ENCODE measurements at places on chromosomes 6 and 20.

- DNase-seq, result peak; percentile 53
These were observed 33.7 kb upstream of the SUMO4 start for GRCh38 chr6:149366267-149366921.

- DNase-seq, result no peak
These were observed 73.4 kb upstream of the NOX3 start for GRCh38 chr6:155528982-155529453.

GRCh38 chr6:163501026-163501425, 86.5 kb downstream of the QKI start:
- no peak for DNase-seq

DNA sequence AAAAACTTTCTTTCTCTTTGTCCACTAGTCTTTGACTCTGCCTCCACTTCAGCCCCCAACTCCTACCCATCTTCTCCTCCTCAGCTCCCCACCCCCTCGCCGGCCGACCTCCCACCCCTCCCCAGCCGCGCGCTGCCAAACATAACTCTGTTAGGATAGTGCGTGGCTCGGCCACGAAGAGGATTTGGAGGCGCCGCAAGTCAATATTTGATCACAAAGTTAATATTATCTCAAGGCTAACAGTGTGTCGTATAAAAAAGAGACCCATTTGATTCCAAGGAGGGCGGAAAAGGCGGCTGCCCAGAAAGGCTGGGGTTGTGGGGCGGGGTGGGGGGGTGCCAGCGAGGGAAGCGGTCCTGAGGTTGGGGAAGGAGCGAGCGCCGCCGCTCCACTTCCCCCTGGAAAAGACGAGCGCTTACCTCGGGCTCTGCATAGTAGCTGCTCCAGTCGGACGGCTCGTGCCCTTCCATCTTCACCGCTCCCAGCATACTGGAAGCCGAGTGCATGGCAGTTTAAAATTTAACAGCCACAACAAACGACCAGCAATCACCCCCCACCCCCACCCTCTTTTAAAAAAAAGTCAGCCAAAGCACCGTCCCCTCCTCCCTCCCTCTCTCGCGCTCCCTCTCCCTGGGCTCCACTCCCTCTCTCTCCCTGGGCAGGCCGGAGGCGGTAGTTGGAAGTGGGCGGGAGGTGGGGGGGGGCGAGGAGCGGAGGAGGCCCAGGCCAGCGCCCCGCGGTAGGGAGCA, 425 bp downstream of the FOXA2 start:
- no peak for DNase-seq

GRCh38 chr6:154500769-154501577, 9.5 kb downstream of the CNKSR3 start:
- no peak for DNase-seq

- DNase-seq, result no peak
These were observed 411.8 kb downstream of the CDKAL1 start for GRCh38 chr6:20946022-20946421.

DNA sequence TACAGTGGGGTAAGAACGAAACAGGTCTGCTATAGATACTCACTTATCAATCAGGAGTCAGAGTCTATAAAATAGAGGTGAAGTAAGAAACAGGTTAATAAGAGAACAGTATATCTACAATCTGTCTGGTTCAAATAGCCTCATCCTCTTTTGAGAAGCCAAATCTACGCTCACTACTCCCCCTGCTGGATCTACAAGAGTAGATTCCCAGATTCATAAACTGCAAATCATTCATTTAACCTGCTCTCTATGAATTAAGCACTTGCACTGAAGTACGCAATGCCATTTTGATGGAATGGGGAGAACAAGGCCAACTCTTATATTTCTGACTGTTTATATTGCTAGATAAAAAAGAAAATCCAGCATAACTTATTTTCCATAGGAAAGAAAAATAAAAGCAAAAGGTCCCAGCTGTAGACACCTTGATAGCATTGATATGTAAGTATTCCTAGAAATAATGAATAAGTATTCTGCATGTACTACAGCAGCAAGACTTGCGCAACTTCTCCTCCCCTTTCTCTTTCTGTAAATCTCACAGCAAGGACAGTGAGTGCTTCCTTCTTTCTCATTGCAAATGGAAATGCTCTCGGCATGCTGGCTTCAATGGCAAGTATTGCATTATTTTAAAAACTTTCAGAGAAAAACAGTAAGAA, 92.3 kb downstream of the RFX6 start:
- DNase-seq, result no peak

DNA sequence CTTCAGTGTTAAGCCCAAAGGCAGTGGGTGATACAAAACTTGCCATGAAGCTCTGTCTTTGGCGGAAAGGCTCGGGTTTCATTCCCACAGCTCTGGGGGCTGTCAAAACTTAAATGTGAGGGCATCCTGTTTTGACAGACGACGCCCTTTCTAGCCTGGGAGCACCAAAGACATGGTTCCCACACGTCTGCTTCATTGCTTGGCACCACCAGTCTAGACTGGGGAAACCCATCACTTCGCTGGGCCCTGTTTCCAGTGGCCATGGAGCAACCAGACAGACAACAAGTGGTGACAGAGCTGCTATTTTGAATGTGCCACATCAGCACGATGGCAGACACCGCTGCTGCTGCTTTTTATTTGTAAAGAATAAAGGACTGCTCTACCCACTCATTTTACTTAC, 127.5 kb downstream of the SASH1 start:
- DNase-seq, result no peak

GRCh38 chr6:168671863-168672546, 231.0 kb downstream of the SMOC2 start:
- DNase-seq, result no peak
